ENCODE measurements at places on chromosomes 4 and X.
A peak's percentile ranks its signal among the peaks of the same experiment; 100 is the strongest.

- DNase-seq, result no peak
Observed at GRCh38 chr4:1052231-1052671, 40.8 kb downstream of the FGFRL1 start.

DNA sequence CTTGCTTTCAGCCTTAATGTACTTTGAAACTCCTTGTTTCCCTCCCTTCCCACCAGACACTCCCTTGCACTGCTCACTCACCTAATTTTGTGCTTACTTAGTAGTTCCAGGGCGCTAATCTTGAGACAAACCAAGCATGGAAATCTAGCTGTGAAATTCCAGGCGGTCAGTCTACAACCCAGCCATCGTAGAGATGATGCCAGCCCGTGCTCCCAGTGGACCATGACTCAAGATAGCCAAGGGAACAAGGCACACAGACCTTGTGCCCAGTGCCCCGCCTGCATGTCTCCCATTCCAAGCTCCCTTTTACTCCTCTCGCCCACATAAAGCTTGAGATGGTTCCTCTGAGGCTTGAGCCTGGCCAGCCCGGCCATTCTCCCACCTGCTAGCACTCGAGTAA lies 11.1 kb downstream of the TREX2 start:
- DNase-seq, result no peak

GRCh38 chrX:153633048-153633447 lies 14.0 kb upstream of the DUSP9 start:
- DNase-seq, result no peak

GRCh38 chrX:2679534-2680485 lies 11.3 kb upstream of the CD99 start:
- DNase-seq, result no peak

DNA sequence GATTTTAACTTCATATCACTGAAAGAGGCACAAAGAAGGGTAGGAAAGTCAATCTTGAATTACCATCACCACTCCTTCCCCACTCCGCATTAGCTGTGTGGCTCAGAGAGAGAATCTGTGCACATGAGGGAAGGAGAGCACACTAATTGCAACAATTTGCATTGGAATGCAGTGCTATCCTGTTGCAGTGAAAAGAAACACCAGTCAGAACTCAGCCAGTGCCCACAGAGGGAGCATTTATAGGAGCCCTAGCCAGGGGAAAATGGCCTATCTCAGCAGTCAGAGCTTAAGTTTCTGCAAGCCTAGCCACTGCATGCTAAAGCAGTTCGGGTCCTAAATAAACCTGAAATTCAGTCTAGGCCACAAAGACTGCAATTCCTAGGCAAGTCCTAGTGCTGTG lies 159.4 kb upstream of the AR start:
- DNase-seq, result no peak

- no peak for DNase-seq
Observed at GRCh38 chr4:128544272-128544671, 256.7 kb upstream of the PGRMC2 start.

DNA sequence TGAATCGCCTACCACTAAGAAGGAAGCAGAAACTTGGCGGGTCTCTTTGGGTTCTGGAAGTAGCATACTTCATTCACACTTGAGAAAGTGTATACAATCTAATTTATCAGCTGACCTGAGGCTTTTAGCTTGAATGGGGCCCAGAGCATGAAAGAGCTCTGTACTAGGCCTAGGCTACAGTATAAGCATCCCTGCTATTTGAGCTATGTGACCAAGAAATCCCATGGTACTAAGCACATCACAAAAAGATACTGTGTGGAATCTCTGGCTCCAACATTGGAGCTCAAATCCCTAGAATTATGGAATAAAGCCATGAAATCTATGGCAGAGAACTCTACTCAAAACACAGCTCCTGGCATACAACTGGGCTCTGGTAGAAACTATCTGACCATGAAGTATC lies 43.9 kb upstream of the CCDC149 start:
- no peak for DNase-seq

DNA sequence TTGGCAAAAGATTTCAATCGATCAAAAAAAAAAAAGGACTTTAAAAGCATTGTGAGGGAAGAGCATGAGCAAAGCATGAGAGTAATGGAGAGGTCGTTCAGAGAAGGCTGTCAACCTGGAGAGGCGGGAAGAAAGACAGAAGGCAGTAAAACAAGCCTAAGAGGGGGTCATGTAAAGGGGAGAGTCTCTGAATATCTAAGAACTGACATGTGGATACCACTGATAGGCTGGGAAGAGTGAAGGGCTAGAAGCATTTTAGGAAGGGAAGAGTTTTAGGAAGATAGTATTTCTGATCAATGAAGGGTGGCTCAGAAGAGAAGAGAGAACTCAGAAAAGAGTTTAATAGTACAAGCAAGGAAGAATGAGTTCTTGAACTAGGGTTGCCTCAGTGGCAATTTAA lies 7.5 kb downstream of the FAM9C start:
- no peak for DNase-seq

DNA sequence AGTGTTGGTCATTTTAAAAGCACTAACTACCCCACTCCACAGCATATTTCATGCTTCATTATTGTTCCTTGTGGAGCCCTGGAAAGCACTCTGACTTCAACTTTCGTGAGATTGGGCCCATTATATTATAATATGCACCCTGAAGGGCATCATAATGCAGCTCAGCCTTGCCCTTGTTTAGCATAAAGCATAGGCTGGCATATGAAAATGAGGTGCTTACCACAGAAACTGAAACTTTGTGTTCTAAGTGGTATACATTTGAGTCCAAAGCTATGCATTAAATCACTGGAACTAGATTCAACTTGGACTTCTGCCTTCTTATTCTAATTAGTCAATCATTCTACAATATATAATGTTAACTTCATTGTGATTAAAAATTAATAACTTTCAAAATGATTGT lies 1027.9 kb downstream of the STIM2 start:
- no peak for DNase-seq

- no peak for DNase-seq
Observed at GRCh38 chr4:48832571-48832970, 1.7 kb downstream of the OCIAD1 start.

- DNase-seq, result peak; percentile 49
Observed at GRCh38 chrX:10769195-10769594, 148.8 kb upstream of the MID1 start.

DNA sequence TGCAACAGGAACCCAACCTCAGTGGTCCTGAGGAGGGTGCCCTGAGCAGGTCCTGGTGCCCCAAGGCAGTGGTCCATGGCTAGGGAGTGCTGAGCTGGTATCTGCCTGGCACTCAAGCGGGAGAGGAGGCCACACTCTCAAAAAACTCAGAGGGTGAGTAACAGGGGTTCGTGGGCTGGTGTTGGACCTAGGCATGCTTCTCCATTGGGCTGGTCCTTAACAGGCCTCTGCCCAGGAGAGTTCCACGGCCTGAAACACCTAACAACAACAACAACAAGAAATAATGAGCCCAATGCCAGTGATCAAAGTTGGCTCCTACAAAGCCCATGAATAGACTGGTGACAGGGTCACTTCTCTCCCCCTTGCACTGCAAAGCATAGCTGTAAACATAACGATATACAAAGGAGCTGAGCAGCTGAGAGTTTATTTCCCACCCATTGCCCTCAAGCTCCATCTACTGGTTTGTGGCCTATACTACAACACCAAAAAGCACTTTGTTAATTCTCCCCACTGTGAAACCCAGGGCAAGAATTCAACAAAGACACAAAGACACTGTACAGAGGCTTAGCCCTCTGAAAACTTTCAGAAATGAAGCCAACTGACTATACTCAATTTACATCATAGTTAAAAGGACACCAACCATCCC lies 736.1 kb upstream of the ADGRL3 start:
- DNase-seq, result peak; percentile 0

DNA sequence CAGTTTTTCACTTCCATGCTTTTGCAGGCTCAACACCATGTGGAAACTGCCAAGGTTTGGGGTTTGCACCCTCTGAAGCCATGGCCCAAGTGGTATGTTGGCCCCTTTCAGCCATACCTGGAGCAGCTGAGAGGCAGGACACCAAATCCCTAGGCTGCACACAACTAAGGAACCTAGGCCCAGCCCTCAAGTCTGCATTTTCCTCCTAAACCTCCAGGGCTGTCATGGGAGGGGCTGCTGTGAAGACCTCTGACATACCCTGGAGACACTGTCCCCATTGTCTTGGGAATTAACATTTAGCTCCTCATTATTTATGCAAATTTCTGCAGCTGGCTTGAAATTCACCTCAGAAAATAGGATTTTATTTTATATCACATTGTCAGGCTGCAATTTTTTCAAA lies 856.1 kb downstream of the TECRL start:
- no peak for DNase-seq

Measured in fibroblast of skin of right biceps (primary cell).